ENCODE measurements at places on chromosomes 13 and 19.

- no peak for DNase-seq
Observed at GRCh38 chr19:49016067-49016839, 638 bp downstream of the LHB start.

- DNase-seq, result no peak
Observed at GRCh38 chr13:35191883-35192282, 249.8 kb downstream of the NBEA start.

GRCh38 chr19:934865-935479 lies 9.1 kb downstream of the ARID3A start:
- no peak for DNase-seq

- peak; percentile 34 for DNase-seq
Observed at GRCh38 chr19:47032171-47032811, 12.7 kb downstream of the NPAS1 start.

GRCh38 chr13:33090755-33091414 lies 74.7 kb downstream of the KL start:
- no peak for DNase-seq

GRCh38 chr19:2385053-2385721 lies 25.1 kb downstream of the TMPRSS9 start:
- DNase-seq, result no peak

DNA sequence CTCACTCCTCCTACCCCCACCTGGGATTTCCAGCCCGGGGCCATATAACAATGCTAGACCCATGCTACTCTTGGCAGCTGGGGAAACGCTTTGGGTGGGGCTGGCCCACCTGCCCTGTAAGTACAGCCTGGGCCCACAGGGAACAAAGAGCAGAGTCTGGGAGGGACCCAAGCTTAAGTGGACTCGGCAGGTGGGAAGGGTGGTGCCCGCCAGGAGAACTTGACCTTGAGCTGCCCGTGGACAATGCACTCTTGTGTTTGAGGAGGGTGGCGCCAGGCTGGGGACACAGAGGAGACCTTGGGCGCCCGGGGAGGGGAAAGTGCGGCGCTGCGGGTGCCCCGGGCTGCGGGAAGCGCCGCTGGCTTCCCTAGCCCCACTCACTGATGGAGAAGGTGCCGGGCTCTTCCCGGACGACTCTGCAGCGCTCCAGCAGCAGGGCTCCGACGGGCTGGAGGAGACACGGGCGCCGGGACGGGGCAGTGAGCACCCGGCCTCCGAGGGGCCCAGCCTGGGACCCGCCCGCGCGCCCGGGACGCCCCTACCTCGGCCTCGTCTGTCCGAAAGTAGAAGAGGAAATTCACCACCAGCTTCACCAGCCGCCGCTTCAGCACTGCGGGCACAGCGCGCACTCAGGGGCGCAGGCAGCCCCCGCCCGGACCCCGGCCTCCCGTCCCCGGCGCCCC lies 607 bp downstream of the PLEKHJ1 start:
- DNase-seq, result no peak

- DNase-seq, result no peak
Observed at GRCh38 chr13:99991013-99991827, 9.6 kb downstream of the ZIC2 start.

DNA sequence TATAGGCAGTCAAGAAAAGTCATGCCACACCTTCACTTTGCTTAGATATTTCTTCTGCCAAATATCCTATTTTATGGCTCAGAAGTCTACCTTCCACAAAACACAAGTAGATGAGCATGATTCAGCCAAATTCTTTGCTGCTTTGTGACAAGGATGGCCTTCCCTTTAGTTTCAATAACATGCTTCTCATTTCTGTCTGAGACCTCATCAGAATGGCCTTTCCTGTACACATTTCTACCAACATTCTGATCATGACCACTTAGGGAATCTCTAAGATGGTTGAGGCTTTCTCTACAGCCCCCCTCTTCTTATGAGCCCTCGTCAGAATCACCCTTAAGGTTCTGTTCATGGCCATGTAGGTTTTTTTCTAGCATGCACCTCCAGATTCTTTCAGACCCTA lies 96.2 kb downstream of the COL4A2 start:
- no peak for DNase-seq

- DNase-seq, result peak; percentile 45
Observed at GRCh38 chr19:47186446-47187334, 44.3 kb downstream of the BBC3 start.

DNA sequence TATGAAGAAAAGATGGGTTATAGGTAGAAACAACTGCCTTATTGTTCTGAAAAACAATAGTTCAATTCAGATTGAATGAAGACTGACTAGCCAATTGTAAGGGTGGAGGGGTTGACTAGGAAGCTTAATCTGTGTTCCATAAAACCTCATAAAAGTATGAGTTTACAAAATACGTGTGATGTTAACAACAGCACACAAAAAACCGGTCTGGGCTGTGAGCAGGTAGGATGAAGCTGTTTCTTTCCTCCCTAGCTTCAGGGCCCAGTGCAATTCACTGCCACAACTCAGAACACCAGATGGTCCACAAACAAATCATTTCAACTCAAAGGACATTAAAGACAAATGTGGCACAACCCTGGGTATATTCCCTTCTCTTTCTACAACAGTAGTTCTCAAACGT lies 3.2 kb downstream of the OXGR1 start:
- DNase-seq, result no peak

GRCh38 chr13:113923376-113924063 lies 50.4 kb downstream of the C13orf46 start:
- DNase-seq, result no peak

DNA sequence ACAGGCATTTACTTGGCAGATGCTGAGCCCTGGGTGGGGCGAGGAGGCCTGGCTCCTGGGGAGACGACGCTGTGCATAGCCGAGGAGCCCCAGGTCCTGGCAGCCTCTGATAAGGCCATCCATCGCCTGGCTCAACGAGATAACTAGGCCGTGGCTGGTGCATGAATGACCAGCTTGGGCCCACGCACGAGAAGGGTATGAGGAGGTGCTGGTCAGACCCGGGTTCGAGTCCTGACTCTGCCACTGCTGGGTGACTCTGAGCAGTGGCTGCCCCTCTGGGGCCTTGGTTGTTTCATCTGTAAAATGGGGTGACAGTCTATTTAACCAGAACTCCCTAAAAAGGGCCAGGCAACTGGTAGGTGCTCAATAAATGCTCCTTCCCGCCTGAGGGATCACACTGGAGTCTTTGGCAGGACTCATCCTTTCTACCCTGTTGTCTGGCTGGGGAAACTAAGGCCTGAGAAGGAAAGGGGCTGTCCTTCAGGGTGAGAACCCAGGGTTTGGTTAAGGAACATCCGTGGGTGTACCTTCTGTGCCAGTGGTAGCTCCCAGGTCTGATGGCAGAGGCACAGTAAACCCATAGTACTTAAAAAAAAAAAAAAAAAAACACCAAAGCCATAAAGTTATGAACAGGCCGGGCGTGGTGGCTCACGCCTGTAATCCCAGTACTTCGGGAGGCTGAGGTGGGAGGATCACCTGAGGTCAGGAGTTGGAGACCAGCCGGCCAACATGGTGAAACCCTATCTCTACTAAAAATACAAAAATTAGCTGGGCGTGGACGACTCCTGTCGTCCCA lies 8.1 kb upstream of the ARRDC2 start:
- DNase-seq, result no peak

GRCh38 chr19:742540-743075 lies 8.3 kb upstream of the MISP start:
- DNase-seq, result no peak

DNA sequence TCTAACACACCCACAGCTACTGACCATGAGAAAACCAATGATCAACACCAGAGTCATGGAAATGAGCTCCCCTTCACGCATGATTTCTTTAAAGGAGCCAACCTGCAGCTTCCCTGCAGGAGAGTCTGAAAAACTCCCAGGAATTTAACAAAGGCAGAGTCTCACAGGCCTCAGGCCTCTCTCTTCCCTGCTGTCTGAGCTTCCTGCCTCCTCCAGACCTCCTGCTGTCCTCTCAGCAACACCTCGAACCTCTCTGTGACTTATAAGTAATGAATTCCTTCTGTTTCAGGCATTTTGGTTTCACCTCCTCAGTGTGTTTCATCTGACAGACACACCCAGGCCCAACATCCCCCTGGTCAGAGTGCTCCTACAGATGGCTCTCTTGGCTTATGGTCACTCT lies 1044.4 kb downstream of the UQCRFS1 start:
- DNase-seq, result no peak

- DNase-seq, result peak; percentile 78
Observed at GRCh38 chr19:47130589-47131227, at the start of gene SAE1. Gene SAE1 (plus strand): TSS chr19:47130835. CDS start chr19:47130931, 96 bp downstream.

DNA sequence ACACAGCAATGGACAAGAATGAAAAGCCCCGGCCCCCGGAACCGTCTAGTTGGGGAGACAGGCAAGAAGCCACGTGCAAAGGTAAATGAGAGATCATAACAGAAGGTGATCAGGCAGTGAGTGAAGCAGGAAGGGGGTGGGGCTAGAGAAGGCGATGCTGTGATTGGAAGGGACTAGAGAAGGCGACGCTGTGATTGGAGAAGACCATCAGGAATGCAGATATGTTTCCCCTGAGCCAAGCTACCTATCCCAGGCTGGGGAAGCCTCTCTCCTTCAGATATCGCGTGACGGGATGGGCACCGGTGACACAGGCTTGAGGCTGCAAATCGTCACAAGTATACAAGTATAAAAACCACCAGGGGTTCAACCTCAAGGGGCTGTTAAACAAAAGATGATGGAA lies 21.8 kb downstream of the DCAF15 start:
- no peak for DNase-seq

- peak; percentile 3 for DNase-seq
Observed at GRCh38 chr13:113448885-113449692, 4.2 kb downstream of the ADPRHL1 start.

DNA sequence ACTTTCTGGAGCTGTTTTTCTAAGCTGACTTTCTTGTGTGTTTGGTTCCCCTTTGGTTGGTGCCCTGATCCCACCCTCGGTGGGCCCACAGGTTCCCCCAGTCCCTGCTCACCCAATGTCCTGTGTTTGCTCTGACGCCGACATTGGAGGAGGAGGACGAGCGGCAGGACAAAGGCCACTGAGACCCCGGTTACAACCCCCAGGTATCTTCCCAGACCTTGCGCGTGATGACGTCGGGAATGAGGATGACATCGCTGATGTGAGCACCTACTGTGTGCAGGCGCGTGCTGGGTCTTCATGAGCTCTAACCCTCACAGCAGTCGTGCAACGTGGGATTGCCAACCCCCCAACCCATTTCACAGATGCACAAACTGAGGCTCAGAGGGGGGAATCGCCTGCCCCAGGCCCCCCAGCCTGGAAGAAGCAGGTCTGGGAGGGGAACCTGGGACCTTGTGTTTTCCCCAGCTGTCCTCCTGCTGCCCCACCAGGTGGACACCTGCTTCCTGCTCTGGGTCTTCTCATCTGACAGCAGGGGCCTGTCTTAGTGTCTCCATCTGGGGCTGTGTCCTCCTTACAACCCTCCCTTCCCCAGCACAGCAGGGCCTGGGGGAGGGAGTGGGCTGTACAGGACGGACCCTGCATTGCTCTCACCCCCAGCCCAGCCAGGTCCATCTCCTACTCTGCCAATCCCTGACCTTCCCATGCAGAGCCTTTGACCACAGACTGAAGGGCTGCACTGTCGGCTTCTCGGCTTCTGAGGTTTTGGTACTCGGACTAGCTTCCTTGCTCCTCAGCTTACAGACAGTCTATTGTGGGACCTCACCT lies 4.7 kb upstream of the LILRA6 start:
- DNase-seq, result no peak

- no peak for DNase-seq
Observed at GRCh38 chr13:80939581-80939980, 598.7 kb upstream of the SPRY2 start.

GRCh38 chr13:27617881-27618321 lies 2.4 kb downstream of the LNX2 start:
- DNase-seq, result no peak

DNA sequence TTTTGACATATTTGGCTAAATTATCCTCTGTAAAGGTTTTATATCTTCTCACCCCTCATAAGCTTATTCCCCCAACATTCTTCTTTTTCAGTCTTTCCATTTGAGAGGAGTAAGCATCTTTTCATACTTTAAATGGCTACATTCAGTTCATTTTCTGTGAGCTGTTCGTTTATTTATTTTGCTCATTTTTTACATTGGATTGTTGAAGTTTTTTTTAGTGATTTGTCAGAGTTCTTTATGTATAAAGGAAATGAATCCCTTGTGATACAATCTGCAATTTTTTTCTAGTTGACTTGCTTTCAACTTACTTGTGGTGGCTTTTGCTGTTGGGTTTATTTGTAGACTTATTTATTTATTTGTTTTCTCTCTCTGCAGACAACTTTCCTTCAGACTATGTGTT lies 250.3 kb downstream of the DLEU7 start:
- no peak for DNase-seq

DNA sequence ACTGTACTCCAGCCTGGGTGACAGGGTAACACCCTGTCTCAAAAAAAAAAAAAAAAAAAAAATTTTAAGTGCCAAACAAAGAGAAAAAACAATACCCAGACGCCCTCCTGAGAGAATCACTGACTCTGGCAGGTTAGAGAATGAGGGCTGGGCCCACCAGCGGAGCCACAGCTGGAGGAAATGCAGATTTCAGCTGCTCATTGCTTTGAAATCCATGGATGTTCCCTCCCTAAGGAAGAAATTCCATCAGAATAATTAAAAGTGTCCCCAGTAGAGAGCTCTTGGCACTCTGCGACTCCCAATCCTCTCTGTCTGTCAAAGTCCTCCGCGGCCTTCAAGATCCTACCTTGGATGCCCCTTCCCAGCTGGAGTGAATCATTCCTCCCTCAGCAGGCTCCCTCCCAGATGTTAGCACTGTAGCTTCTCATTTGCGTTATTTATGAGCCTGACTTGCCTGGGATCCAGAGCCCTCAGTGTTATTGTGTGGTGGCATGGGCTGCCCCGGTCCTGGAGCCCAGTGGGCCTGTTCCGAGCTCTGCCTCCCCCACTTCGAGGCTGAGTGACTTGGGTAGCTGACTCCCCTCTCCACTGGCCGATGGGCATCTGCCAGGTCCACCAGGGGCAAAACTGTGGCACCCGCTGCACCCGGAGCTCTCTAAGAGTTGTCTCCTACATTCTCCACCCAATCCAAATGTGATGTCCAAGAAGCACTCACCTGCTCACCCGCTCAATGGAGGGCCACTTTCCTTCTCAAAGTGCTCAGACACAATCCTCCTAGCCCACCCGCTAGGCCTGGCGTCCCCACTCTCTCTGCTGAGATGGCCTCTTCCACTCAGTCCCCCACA lies 47.0 kb downstream of the SERP2 start:
- no peak for DNase-seq

GRCh38 chr13:91248249-91248648 lies 99.2 kb upstream of the MIR17HG start:
- no peak for DNase-seq

DNA sequence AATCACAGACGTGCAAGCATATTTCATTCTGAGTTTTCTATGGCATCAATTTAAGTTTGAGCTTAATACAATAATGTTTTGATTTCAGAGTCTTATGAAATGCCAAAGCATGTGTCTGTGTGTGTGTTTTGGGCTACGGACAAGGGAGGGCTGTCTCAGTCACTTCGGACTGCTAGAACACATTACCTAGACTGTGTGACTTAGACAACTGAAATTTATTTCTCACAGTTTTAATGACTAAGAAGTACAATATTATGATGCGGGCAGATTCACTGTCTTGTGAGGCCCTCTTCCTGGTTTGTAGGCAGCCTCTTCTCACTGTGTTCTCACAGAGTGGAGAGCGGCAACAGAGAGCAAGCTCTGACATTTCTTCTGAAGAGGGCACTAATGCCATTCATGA lies 1202.0 kb downstream of the EFNB2 start:
- DNase-seq, result no peak

- DNase-seq, result no peak
Observed at GRCh38 chr13:79385694-79386093, 20.4 kb downstream of the RBM26 start.
